ENCODE measurements at places on chromosomes 11 and 22.
A peak's percentile ranks its signal among the peaks of the same experiment; 100 is the strongest.

DNA sequence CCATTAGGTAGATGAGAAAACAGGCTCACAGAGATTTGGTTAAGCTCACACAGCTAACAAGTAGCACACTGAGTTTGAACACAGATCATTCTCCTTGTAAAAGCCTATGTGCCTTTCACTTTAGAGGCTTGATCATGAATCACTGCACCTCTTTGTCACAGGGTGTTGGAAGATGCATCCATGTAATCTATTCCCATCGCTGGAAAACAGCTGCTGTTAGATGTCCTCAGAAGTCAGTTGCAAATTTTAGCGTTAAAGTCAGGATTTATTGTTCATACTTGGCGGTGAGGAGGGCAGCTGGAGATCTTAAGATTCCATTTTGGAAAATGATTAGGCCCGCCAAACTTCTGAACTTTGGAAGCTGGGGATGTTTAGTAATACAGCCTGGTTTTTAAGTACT is 2.6 kb downstream of the CNTF start:
- no peak for DNase-seq

DNA sequence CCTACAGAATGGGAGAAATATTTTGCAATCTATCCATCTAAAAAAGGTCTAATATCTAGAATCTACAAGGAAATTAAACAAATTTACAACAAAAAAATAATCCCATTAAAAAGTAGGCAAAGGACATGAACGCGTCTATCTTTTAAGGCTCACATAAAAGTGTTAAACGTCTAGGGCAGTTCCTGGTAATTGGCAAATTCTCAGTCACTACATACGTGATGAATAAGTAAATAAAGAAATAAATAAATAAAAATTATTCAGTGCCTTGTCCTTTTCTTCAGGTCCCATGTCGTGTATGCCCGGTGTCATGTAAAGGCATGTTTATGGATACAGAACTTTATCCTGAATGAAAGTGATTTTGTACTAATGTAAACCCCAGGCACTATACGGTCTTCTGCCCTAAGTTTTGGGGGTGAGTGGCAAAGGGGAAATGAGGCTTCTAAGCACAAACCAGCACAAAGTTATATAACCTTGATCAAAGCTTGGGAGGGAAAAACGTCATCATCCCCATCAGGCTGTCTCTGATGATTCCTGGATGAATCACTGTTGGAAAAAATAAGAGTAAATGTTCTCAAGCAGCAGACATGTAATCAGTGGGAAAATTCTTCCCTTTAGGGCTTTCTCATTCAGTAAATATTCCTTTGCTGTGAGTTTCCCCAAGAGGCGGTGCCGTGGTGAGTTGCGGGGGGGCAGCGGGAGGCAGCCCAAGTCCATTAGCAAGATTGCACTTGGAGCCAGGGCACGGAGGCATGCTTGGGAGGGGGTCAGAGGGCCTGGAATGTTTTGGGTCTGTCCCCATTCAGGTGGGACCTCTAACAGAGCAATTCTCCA is 30.4 kb upstream of the MICAL2 start:
- DNase-seq = no peak

DNA sequence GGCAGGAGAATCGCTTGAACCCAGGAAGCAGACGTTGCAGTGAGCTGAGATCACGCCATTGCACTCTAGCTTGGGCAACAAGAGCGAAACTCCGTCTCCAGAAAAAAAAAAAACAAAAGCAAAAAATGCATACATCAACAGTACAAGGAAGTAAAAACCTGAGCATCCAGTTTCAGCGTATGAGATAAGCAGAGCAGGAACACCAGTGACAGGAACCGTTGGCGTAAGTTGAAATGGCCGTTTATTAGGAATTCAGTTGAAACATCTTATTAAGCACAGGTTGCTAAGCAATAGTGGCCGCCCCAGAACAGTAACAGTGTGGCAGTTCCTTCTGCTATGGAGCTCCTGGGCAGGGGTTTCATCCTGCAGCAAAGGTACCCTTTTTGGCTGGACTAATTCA is 4.0 kb upstream of the L3MBTL2 start:
- no peak for DNase-seq

DNA sequence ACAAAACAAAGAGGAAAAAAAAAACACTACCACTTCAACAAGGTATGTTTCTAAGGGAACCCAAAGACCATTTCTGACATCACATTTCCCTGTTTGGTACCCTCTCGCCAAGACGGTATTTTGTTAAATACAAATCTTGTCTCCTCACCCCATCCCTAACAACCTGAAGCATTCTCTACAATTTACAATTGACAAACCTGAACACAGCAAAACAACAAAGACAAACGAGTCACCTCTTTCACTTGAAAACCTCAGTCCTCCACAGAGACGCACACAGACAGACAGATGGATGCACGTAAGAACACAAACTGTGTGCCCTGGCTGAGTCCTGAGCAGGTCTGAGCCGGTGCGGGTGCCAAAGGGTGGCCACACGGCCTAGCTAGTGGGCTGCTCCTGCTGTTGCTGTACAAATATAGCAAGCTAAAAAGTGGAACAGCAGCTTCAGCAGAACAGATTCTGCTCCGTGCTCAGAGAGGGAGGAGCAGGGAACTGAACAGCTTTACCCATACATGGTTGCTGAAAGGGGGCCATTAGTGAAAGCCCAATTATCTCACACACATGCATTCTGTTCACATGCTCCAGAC is 28.5 kb downstream of the CELF1 start:
- no peak for DNase-seq

- no peak for DNase-seq
Observed at GRCh38 chr11:2327032-2327431, 25.2 kb downstream of the TSPAN32 start.

- DNase-seq = no peak
Observed at GRCh38 chr11:85912414-85912813, 57.2 kb downstream of the CCDC83 start.

GRCh38 chr11:107243929-107244328 is 213.7 kb downstream of the CWF19L2 start:
- no peak for DNase-seq

DNA sequence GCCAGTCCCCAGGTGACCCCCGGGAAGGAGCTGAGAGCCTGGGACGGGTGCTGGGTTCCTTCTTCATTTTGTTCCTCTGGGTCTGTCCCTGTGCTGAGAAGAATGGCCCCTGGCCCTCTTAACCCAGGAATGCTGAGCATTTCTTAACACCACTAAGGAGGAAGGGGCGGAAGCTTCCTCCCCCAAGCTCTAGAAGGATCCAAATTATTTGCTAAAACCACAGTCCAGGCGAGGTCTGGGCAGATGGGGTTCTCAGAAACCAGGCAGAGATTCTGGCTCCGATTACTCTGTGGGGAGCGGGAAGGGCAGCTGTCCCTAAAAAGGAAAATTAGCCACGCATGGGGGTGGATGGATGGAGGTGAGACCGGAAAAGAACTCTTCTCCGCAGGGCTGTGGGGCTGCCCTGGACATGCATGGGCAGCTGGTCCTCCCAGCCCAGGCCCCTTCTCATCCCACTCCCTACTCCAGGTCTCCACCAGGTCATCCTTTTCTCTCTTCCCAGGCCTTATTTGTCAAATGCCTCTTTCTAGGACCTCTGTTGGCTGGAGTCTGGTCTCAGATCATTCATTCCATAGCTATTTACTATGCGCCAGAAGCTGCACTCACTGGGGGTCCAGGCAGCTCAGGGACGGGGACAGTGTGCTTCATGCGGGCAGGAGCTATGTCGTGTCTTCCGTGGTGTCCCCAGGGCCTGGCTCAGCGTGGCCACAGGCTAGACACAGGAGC is 45.0 kb upstream of the MYH9 start:
- DNase-seq = no peak

DNA sequence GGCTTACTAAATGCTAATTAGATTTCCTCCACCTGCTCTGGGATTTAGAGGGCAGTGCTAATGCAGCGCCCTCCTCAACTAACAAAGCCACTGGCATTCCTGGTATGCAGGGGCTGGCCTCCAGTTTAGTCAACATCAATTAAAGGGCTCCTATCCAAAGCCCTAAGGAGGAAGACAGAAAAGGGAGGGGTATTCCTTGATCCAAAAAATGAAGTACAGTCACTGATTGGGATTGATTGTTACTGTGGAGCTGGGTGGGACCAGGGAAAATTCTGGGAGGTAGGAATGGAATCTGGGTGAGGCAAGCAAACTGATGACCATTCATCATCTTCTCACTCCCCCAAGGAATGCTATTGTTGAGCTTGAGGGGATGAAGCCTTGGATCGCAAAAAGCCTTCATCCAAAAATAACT is 52.2 kb downstream of the GAB2 start:
- no peak for DNase-seq

DNA sequence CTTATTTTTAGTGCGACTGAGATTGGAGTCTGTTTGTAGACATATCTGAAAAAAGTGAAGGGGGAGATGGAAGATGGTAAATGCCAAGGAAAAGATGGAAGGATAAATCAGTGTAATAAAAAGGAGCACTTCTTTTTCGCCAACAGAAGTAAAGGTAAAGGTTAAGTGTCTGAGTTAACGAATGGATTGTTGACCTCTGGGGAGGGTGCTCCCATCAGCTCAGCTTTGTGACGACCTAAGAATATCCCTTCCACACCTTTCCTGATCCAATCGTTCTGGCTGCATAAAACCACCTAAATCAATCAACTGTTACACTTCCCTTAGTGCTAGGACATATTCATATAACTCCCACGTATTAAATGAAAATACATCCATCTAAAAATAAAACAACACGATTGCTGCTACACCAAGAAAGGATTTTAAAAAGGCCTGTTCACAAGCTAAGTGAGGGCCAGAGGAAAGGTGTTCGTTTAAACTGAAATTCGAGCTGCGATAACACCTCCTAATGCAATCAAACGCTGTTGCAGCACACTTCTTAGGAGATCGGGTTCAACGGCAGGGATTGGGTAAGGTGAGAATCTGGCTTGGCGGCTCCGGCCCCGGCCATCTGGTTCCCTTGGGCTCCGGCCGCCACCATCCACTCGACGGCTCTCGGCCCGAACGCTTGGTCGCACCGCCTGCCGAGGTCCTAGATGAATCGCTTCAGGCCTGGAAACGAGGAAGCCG is 658 bp downstream of the C11orf71 start:
- DNase-seq = no peak

GRCh38 chr11:8810540-8811301 is 100.3 kb upstream of the AKIP1 start:
- peak; percentile 17 for DNase-seq

GRCh38 chr11:127972816-127973215 is 614.5 kb downstream of the ETS1 start:
- no peak for DNase-seq

GRCh38 chr11:14347494-14347893 is 11.5 kb downstream of the RRAS2 start:
- no peak for DNase-seq

All from GOT3 (cell line).